ENCODE measurements at places on chromosomes 4 and X.

DNA sequence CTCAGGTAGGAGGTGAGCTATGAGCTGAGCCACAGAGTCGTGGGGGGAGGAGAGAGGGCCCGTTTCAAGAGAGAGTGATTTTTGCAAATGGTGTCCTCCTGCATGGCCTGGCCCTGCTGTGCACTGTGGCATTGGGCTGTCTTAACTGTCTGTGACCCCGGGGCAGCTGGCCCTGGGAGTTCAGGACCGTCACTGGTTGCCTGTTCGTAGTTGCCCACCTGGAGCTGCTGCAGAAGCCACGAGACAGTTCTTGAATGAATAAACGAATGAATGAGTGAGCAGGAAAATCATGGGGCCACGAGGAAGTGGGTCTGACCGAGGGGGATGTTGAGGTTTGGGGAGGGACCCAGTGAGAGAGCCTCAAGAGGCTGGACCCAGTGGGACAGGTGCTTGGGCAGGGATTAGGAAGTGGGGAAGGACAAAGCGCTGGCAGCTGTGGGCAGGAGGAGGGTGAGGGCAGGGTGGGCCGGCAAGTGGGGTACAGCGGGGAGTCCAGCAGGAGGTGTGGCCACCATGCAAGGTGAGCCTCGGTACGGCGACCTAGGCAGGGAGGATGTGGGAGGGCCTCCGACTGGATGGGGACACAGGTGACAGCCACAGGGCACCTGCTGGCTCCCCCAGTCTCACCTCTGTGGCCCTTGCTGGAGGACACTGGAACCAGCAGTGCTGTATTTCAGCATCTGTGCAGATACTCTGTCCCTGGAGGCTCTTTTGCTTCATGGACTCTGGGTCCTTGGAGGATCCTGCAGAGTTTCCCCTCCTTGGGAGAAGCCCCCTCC, 10.2 kb downstream of the RGS12 start:
- DNase-seq, result no peak

DNA sequence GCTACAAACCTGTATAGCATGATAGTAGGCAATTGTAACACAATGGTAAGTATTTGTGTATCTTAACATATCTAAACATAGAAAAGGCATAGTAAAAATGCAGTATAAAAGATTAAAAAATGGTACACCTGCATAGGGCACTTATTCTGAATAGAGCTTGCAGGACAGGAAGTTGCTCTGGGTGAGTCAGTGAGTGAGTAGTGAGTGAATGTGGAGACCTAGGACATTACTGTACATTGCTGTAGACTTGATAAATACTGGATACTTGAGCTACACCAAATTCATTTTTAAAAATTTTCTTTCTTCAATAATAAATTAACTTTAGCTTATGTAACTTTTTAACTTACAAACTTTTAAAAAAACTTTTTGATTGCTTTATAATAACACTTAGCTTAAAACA, 68.2 kb upstream of the MAML3 start:
- peak; percentile 63 for DNase-seq

GRCh38 chr4:12633053-12633651, 851.0 kb downstream of the RAB28 start:
- peak; percentile 75 for DNase-seq

DNA sequence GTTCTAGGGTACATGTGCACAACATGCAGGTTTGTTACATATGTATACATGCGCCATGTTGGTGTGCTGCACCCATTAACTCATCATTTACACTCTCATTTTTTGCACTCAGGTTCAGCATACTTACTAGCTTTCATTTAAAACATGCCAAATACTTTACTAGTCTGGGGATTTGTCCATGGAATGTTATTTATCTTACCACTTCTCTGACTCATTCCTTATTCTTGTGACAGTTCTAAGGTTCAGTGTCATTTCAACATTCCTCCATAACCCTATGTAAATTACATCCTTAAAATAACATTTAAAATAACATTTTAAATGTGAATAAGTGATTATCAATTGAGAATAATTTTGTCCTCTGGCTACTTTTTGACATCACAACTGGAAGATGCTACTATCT, 19.5 kb upstream of the SYTL5 start:
- peak; percentile 28 for DNase-seq

DNA sequence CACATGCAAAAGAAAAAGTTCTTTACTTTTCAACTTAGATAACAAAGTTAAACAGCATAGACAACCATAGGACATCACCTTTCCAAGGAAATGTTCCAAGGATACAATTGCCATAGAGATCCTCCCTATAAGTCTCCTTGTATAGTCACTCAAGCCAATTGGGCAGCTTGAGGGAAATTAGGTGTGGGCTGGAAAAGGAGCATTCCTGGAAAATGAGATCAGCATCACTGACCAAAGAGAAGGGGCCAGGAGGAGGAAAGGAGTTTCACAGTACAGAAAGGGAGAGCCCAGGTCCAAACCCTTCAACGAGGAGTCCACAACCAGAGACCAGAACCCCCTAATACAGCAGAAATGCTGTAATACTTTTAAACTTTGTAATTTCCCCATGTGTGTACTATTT, 91.5 kb upstream of the PPARGC1A start:
- peak; percentile 76 for DNase-seq

DNA sequence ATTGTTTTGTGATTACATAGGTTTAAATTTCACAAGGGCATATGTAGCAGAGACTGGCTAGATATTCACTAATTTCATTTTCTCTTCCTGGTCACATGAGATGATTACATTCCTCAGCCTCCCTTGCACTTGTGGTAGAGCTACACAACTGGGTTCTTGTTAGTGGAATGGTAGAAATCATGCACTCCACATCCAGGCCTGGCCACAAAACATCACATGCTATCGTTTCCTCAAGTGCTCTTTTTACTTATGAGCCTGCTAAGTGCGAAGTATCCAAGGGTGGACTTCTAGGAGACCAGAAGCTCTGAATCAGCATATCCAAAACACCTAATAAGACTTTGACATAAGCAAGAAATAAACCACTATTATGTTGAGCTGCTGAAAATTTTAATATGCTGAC, 26.4 kb upstream of the HPGDS start:
- no peak for DNase-seq

DNA sequence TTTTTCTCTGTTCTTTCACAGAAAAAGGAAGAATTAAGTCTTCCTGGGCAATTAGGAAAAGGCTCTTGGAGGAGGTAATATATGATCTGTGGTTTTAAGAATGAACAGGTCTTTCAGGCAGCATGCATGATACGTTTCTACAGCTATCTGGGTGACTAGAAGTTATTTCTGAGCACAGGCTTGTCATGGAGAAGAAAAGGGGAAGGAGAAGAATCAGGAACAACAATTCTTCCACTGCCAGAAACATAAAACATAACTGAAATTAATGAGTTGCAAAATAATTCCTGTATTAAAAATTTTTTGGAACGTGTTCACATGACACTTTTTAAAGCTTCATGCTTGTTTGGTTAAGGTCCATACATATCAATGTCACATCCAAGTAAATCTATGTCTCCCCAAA, 17.7 kb upstream of the STIM2 start:
- DNase-seq, result no peak

DNA sequence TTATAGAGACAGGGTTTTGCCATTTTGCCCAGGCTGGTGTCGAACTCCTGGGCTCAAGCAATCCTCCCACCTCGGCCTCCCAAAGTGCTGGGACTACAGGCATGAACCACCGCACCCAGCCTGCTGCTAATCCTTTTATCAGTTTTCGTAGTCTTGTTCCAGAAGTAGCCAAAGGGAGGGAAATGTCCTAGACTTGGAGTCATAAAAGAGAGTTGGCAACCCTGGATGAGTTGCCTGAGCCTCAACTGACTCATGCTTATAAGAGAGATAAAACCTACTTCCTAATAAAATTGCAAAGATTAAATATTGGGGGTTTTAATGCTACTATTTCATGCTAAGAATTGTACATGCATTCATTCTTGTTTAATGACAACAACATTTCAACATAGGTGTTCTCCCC, 44.3 kb downstream of the CD40LG start:
- no peak for DNase-seq

GRCh38 chr4:30616942-30617646, 103.1 kb upstream of the PCDH7 start:
- DNase-seq, result no peak

DNA sequence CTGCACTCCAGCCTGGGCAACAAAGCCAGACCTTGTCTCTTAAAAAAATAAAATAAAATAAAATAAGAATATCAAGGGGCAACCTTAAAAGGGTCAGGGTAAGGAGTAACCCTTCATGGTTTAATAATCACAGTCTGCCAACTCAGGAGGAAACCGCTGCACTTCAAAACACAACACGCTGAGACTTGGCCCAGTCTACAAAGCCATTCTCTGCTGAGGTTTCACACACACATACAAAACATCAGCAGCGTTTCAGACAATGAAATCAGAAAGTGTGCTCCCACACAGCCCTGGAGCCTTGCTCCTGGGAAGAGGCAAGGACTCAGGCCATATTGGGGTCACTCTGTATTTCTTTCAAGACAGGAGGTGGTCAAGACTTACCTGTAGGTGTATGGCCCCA, 18.3 kb downstream of the SCARB2 start:
- DNase-seq, result peak; percentile 47

- DNase-seq, result no peak
Measured at GRCh38 chr4:23934223-23934622, 44.4 kb upstream of the PPARGC1A start.

- no peak for DNase-seq
Measured at GRCh38 chr4:153160821-153161220, 43.4 kb upstream of the TRIM2 start.

DNA sequence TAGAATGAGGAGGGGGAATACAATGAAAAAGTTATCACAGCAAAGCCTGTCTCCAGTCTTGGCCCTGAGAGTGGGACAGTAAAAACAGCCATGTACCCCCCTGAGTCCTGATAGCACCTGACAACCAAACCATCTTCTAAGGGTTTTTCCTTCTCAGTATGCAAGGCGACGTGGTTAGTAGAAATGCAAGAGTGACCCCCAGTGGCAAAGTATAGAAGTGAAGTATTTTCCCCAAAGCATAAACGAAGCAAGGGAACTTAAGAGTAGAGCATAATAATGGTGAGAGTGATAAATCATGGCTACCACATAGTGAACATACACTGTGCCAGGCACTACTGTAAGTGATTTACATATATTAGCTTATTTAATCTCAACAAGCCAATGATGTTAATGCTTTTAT, 52.8 kb downstream of the FAM47C start:
- DNase-seq, result peak; percentile 68

- DNase-seq, result no peak
Measured at GRCh38 chrX:113391875-113392274, 551.2 kb upstream of the AMOT start.

- peak; percentile 82 for DNase-seq
Measured at GRCh38 chrX:45711231-45711630, 510.6 kb upstream of the DIPK2B start.

DNA sequence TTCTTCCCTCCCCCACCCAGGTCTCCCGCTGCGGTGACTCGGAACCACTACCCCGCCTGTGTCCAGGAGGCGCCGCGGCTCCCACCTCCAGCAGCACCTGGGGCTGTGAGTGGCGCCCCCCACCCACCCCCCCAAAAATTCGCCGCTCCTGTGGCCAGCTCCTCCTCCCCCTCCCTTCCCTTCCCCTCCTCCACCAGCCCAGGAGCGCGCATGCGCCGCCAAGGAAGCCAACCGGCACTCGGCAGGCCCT, 278 bp downstream of the CLOCK start:
- DNase-seq, result no peak

- DNase-seq, result peak; percentile 73
Measured at GRCh38 chrX:71282514-71283402, 677 bp upstream of the NONO start.

DNA sequence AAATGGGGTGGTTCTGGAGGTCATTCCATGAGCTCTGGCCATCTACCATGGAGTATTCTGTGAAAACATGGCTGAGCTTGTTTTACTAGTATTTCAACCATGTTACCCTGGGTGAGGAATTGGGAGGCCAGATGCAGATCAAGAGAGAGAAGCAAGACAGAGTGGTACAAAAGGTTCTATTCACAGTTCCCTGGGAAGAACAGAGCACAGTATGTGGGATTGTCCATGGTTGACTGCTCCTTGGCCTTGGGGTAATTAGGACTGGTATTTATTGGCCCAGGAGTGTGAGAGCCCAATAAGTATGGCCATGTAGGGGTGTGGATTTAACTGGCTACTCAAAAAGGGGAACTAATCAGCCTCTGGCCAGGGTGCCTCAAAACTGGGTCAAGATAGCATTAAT, 239.7 kb upstream of the GATB start:
- DNase-seq, result no peak

- DNase-seq, result peak; percentile 52
Measured at GRCh38 chr4:123359449-123360315, 36.9 kb upstream of the SPRY1 start.

GRCh38 chr4:150384249-150384648, 197.7 kb upstream of the MAB21L2 start:
- DNase-seq, result no peak

GRCh38 chr4:20219521-20219920, 32.2 kb upstream of the SLIT2 start:
- no peak for DNase-seq

Data from kidney tubule cell (primary cell).